Glutamatergic neuron (in vitro differentiated cells): ENCODE measurements at places on chromosomes 11 and 22. TPM values are rescaled to one million over a fixed set of nuclear protein-coding genes. Genes with fewer than 3 reads are reported as not detected.

GRCh38 chr22:38631724-38632123 lies 24.5 kb downstream of the FAM227A start:
- DNase-seq = no peak

- DNase-seq = no peak
Measured at GRCh38 chr11:102184269-102184987, 74.2 kb downstream of the YAP1 start.

GRCh38 chr11:37657645-37658044 lies 1059.6 kb upstream of the RAG2 start:
- no peak for DNase-seq

DNA sequence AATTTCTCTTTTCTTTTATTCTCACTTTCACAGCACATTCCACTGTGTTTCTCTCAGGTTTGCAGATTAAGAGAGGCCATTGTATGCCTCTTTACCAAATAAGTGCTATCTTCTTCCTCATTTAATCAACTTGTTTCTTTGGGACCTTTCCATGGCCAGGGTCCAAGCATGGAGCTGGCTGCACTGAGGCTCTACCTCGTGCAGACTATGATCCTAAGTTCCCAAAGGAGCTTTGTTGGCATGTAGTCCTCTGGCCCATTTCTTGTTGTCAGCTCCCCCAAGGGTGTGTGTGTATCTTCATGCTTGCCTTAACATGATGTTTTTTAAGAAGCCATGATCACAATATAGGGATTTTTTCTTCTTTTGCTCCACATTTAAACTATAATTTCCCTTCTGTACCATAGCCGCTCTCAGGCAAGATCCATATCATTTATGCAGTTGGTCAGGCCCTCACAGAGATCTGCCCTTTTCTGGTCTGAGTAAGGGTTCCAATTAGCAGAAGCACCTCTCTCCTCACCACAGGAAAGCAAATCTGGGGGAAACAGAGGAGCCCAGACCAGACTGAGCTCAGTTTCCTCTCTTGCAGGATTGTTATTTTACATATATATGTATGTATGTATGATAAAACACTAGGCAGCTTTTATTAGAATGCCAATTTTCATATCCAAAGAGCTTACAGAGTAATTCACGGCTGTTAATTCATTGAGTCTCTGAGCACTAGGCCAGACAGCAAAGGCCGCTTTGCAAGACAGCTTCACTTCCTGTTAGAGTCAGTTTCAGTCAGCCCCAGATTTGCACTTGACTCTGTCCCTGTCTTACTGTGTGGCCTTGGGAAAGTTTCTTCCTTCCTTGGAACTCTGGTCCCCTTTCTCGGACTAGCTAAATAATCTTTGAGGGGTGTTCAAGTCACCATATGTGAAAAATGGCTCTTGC lies 34.3 kb downstream of the CYB5R2 start:
- DNase-seq = no peak

- DNase-seq = peak; percentile 32
Measured at GRCh38 chr11:794766-795633, 3.1 kb downstream of the SLC25A22 start.

The KDM4E gene
- 1.1 TPM for total RNA-seq

The TSSC4 gene
- total RNA-seq = 49.7 TPM

The AASDHPPT gene
- 109 TPM for total RNA-seq
